ENCODE measurements at places on chromosomes 5 and 9.

DNA sequence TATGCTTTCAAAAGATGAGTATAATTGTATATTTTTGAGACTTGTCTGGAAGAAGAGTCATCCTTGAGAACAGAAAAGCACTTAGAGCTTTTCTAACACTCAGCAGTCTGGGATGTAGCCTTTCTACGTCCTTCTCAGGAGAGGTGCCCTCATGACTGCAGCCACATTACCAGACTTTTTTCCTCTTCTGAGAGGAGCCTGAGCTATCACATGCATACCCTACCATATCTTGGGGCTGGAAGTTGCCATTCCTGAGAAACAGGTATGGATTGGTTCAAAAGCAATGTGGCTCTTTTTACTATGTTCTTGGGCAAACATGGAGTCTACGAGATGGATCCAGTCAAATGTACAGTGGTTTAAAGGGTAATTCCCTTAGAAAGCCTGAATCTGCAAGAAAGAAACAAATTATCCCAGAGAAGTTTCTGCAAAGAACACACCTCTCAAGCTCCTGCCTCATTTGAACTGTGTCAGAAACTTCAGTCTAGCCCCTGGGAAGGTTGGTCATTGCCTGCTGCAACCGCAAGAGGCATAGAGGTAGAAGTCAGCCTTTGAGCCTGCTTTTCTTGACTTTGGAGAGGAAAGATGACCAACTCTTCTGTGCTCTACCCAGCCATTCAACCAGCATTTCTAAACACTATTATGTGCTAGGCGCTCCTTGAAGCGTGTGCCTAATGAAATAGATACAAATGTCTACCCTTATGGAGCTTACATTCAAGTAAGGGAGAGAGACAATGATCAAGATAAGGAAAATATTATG lies 401.9 kb upstream of the ACTBL2 start:
- no peak for DNase-seq

DNA sequence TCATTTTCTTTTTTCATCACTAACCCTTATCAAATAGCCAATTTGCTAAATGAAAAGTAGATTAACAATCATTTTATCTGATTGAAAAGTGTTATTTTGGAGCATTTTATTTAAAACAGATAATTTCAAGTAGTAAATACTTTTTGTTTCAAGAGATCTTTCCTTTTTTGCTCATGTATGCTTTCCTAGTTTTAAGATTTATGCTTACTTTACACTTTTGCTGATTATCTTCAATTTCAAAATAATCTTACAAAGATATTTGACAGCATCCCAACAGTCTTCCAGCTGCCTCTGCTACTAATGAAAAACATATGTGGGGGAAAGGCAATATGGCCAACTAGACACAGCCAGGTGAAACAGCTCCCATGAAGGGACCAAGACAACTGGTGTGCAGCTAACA lies 1027.3 kb upstream of the CDH9 start:
- DNase-seq, result no peak

DNA sequence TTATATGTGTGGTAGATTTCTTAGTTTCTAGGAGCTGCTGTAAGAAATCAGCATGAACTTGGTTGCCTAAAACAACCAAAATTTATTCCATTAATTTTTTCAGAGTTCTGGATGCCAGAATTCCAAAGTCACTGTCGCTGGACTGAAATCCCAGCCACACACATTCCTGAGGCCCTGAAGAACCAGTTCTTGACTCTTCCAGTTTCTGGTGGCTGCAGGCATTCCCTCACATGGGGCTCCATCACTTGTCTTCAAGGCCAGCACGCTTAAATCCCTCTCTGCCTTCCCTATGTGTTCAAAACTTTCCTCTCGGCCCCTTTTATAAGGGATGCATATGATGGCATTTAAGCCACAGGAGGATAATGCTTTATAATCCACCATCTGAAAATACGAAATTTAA lies 1237.5 kb upstream of the CDH9 start:
- DNase-seq, result no peak

DNA sequence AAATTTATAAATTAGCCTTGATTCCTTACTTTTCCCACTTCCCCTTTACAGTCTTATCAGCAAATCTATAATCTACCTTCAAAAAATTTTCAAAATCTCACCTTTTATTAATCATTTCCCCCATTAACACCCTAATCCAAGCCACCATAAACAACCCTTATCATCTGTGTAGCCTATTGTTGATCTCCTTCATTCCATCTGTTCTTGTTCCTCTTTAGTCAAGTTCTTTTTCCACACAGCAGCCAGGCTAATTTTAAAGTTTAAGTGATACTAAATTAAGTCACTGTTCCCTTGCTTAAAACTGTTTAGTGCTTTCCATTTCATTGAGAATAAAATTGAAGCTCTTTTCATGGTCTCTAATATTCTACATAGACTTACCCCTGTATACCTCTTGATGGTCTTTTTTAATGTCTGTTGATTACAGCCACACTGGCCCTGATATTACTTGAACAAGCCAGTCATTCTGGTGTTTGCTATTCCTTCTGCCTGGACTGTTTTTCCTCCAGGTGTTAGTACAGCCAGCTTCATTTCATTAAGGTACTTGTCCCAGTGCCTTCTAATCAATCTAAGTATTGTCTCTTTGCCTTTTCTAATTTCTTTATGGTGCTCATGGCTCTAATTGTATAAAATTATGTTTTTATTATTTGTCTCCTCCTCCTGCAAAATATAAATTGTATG lies 31.1 kb downstream of the GPR151 start:
- no peak for DNase-seq

DNA sequence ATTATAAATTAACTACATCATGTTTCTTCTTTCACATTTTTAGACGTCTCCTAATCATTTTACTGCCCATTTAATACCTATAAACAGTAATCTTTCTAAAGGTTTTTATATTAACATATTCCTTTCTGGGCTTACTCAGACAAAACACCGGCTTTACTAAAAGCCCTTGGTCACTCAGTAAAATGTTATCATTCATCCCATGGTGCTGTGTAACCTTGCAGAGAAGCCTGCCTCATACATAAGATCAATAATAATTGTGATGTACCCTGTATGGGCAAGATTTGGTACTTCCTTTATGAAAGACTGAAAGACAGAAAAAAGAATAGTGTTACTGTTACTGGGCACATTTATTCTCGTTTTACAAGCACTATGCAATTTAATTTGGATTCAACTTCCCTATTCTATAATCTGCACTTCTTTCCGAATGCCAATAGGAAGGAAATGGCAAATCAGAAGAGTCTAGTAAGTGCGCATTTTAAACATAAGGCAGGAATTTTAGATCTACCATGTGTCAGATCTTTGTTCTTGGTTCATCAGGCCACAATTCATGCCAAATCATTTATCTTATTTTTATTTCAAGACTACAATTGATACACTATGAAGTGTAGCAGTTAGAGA lies 522.2 kb downstream of the CSNK1G3 start:
- DNase-seq, result no peak

GRCh38 chr9:134061688-134062371 lies 6.0 kb downstream of the BRD3 start:
- no peak for DNase-seq

- DNase-seq, result no peak
Measured at GRCh38 chr9:134483361-134484184, 157.3 kb downstream of the RXRA start.
